ENCODE measurements at places on chromosomes 12 and 14. TPM values are rescaled to one million over a fixed set of nuclear protein-coding genes. Genes with fewer than 3 reads are reported as not detected.

The PLEKHD1 gene
- 0.19 TPM for total RNA-seq

The ANG gene
- 38.9 TPM for total RNA-seq

The SPIC gene
- total RNA-seq, result not detected

The AGAP2 gene
- total RNA-seq, result 2.1 TPM

The PIWIL1 gene
- not detected for total RNA-seq

GRCh38 chr14:73243341-73243740, 6.0 kb downstream of the PAPLN start:
- DNase-seq, result no peak

DNA sequence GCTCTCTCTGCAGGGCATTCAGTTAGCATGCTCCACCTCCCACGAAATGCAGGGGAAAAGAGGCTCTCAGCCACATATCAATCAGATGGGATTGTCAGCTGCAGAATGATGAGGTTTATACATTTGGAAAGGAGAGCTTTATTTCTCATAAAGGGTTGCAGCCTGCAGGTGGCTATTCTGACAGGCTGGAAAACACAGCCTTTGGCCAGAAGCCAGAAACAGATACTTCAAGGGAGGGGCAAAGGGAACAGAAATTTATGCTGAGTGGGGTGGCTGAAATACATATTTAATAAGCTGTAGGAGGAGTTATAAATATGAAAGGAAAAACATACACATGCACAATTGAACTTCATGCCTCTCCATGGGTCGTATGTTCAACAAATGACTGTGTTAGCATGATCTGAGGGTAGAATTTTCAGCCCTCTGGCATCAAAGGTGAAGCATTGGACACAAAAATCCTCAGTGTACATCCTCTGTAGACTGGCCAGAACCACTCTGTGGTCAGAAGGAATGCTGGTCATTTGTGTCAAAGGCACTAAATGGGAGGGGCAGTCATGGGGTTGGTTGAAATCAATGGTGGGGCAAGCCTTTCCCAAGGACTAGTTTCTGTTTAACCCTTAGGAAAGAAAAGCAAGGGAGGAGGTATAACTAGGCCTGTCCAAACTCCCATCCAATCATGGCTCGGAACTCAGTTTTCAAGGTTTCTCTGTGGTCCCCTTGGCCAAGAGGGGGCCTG, 62.4 kb downstream of the TMX1 start:
- DNase-seq, result no peak

GRCh38 chr12:47155457-47156166, 75.9 kb upstream of the AMIGO2 start:
- DNase-seq, result no peak

DNA sequence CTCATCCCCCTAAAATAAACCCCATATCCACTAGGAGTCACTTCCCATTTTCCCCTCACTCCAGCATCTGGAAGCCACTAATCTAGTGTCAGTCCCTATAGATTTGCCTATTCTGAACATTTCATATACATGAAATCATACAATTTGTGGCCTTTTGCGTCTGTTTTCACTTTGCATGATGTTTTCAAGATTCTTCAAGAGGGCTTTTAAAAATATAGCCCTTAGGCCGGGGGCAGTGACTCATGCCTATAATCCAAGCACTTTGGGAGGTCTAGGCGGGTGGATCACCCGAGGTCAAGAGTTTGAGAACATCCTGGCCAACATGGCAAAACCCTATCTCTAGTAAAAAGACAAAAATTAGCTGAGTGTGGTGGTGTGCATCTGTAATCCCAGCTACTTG, 104.7 kb downstream of the VEZT start:
- no peak for DNase-seq

DNA sequence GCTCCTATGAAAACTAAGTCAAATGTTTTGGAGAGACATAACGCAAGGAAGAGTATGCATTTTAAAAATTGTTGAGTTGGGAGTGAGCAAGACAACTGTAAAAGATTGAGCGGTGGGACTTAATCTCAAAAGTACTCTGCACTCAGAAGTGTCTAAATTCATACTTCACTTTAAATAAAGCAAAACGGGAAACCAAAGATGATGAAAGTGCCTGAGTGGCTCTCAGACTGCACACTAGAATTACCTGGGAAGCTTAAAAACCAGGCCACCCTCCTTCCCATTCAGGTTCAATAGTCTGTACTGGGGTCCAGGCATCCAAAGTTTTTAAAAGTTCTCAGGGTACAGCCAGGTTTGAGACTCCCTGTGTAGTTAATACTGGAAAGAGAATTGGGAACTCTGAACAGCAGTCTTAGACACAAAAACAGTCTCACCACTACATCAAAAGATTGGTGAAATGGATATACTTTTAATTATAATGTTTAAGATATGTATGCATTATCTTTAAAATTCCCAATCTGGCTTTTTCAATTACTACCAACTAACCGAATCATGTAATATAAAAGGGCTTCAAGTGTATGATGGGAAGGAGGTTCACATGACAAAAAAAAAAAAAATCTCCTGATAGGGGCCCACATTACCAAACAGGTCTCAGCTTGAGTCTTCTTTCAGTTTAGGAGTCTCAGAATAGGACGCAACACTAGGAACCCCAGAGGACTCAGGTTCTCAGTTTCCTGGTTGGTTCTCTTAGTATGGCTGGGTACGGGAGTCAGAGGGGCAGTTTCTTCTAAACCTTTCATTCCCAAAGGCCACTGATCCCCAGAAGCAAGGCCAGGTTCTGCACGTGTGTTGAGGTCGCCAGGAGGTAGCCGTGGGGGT, 1.0 kb downstream of the HOMEZ start:
- no peak for DNase-seq

DNA sequence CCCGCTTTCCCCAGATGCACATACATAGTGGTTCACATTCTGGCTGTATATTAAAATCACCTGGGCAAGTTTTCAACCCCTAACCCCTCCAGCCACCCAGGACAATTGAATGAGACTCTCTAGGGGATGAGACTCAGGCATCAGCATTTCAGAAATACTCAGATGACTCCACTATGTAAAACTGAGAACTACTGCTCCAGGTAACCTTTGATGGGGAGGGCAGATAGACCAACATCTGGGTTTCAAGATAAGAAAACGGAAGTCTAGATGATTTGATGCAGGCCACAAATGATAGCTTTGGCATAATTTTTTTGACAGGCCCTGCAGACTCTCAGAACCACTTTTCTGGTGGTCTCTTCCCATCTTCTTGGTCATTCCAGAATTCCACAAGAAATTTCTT, 341.1 kb downstream of the EMP1 start:
- no peak for DNase-seq

- no peak for DNase-seq
These were observed 2.6 kb downstream of the GNB3 start for GRCh38 chr12:6843118-6843902.

DNA sequence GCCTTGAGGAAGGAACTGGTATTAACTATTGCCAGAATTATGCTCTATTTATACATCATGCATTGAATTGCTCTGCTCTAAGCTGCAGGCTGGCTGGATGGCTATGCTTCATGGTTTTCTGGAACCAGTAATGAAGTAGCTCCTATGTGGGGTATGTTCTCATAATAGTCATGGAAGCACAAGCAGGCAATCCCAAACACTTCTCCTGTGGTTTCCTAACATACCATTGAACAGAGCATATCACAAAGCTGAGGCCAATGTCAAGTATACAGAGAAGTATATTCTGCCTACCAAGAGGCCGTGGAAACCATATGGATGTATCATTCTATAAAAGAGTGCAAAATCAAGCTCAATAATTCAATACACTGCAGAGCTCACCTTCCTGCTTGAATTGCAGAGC, 1752.4 kb upstream of the FLRT2 start:
- DNase-seq, result no peak

DNA sequence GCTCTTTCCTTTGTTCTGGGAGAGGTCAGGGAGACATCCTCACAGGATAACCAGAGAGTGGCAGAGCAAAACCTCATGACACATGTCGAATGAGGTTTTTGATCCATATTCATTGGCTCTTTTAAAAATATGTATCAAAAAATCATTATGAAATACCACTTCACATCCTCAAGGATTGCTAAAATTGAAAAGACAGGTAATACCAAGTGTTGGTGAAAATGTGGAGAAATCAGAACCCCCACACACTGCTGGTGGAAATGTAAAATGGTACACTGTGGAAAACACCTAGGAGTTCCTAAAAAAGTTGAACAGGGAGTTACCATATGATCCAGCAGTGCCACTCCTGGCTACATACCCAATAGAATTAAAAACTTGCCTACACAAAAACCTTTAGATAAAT, 107.8 kb upstream of the ARID2 start:
- no peak for DNase-seq

- no peak for DNase-seq
These were observed 29.4 kb upstream of the KCNA5 start for GRCh38 chr12:5014269-5014668.

GRCh38 chr12:94700662-94701061, 50.3 kb upstream of the TMCC3 start:
- no peak for DNase-seq

GRCh38 chr12:117842630-117843029, 126.2 kb downstream of the KSR2 start:
- no peak for DNase-seq
